ENCODE measurements at places on chromosomes 12 and 14.

GRCh38 chr12:108232565-108232964 lies 103.5 kb downstream of the WSCD2 start:
- no peak for DNase-seq

DNA sequence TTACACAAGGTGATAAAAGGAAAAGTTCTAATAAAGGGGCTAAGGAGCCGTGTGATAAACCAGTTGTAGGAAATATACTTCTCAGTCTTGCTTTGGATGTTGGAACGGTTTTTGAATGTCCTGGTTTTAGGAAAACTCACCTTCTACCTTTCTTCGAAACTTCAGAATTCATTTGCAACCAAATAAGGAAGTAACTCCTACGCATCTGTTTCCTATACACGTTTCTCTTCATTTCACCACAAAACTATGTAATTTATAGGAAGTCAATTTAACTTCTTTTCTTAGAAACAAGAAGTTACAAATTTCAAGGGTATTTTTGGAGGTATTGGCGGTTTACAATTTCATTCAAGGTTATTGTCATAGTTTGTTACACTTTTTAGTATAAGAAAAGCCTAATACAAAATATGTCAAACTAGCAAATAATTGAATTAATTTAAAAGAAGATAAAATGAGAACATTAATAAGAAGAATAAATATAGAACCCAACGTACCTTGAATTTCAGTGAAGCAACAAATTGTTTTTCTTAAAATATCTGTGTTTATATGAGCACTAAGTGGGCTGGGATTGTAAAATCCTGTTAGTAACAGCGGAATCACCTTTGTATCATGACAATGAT lies 33.2 kb upstream of the CD69 start:
- no peak for DNase-seq

DNA sequence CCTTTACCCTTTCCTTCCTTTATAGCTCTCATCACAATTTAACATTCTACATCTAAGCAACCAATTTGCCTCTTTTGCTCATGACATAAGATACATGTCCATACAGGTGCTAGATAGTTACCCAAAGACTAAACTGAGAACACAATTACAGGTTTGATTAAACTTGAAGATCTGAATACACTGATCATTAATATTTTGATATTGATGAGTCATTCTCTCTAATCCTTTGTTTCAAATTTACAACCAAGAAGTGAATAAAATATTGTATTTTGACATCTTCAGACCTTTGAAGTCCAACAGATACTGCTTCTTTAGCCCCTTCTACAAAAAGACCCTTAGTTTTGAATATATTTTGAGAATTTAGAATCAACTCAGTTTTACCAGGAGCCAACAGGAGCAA lies 2.6 kb downstream of the NAP1L1 start:
- no peak for DNase-seq

- no peak for DNase-seq
Measured at GRCh38 chr14:20782280-20782890, 1.3 kb downstream of the RNASE6 start.

All from stimulated activated CD4-positive, alpha-beta T cell treated with anti-CD3 and anti-CD28 coated beads, Interleukin-12 subunit alpha, Interleukin-12 subunit beta, amount 100 ng/mL, for 24 hours (primary cell).